ENCODE measurements at places on chromosomes 1 and 21.

GRCh38 chr1:20604678-20605077 lies 15.8 kb downstream of the CDA start:
- no peak for DNase-seq

GRCh38 chr1:244325056-244325758 lies 126.5 kb downstream of the ADSS2 start:
- no peak for DNase-seq

GRCh38 chr1:116167625-116168276 lies 56.6 kb downstream of the MAB21L3 start:
- DNase-seq, result no peak

DNA sequence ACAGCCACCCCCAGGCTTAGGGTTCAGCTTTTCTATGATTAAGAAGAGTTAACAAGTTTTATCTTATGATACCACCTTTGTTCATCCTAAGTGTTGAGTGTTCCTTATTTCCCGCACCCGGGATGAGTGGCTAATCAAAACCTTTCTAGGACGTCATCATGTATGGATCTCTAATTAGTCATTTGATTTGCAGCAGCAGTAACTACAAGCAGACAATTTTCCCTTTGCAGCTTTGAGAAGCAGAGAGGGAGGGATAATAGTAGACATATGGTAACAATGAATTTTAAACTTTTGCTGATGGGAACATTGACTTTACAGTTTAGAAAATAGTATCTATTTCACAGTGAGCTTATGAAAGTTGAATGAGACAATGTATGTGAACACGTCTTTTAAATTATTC lies 30.8 kb upstream of the SLC35F3 start:
- DNase-seq, result no peak

- DNase-seq, result no peak
Measured at GRCh38 chr21:16194788-16195537, 465.2 kb downstream of the USP25 start.

DNA sequence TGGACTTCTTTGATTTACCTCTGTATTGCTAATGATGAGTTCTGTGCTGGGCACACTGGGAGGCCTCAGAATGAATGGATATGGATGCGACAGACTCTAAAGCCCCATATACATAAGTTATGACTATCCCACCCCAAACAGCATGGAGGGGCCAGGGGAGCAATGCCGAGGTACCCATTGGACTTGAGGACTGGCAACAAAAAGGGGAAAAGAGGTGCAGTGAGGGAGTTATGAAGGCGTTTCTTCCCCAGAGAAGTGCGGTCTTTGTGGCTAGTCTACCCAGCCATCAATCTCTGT lies 15.2 kb upstream of the CDCA8 start:
- no peak for DNase-seq

- no peak for DNase-seq
Measured at GRCh38 chr1:58529284-58529683, 17.2 kb downstream of the OMA1 start.

DNA sequence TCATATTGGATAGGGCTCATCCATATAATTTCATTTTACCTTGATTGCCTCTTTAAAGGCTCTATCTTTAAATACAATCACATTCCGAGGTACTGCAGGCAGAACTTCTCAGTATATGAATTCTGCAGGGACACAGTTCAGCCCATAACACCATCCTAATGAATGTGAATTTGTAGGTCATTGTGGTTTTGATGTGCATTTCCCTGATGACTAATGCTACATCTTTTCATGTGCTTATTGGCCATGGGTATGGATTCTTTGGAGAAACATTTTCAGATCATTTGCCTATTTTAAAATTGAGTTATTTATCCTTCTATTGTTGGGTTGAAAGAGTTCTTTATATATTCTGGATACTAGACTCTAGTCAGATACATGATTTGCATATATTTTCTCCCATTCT lies 9.6 kb upstream of the RPS6KC1 start:
- DNase-seq, result no peak

DNA sequence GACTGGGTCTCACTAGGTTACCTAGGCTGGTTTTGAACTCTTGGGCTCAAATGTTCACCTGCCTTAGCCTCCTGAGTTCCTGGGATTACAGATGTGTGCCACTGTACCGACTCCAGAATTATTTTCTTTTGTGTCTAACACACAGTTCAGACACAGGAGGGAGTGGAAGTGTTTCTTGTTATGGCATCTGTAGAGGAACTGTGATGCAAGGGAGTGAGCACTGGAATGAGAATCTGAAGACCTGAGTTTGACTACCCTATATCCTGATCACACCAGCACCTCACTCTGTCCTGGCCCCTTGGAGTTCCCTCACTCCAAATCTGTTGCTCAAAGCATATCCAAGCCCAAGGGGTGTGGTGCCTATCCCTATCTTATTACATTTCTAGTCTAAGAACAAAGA lies 15.2 kb downstream of the OPTC start:
- DNase-seq, result no peak

DNA sequence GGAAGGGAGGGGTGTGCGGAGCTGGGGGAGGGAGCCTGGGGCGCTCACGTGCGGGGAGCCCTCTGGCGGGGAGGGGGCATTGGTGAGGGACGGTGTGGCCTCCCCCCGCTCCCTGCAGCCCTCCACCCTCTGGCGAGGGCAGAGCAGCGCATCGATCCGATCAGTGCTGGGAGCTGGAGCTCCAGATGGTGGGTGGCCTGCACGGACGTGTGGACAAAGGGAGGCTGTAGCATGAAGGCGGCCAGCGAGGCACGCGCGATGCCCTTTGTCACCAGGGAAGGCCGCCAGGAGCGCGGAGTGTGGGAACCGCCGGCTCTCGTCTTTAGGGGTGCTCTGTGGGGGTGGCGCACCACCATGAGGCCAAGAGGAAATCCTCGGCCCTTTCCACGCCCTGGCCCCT lies 5.4 kb upstream of the HES5 start:
- DNase-seq, result no peak

DNA sequence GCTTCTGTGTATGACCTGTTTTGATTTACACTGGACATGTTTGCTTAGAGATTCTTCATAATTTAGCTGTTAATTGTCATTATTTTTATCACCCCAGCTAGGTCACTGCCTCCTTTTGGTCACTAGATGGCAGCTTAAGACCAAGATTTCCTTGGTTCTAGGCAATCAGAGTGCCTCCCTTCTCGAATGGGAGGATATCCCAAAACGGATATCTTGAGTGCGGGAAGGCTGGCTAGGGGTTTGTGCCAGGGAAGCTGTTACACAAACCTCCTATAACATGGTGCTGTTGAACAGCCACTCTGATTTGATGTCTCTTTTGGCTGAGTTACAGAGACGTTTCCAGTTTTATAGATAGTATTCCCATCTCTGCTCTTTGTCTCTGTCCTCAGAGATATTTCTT lies 283.5 kb downstream of the S1PR1 start:
- peak; percentile 42 for DNase-seq

DNA sequence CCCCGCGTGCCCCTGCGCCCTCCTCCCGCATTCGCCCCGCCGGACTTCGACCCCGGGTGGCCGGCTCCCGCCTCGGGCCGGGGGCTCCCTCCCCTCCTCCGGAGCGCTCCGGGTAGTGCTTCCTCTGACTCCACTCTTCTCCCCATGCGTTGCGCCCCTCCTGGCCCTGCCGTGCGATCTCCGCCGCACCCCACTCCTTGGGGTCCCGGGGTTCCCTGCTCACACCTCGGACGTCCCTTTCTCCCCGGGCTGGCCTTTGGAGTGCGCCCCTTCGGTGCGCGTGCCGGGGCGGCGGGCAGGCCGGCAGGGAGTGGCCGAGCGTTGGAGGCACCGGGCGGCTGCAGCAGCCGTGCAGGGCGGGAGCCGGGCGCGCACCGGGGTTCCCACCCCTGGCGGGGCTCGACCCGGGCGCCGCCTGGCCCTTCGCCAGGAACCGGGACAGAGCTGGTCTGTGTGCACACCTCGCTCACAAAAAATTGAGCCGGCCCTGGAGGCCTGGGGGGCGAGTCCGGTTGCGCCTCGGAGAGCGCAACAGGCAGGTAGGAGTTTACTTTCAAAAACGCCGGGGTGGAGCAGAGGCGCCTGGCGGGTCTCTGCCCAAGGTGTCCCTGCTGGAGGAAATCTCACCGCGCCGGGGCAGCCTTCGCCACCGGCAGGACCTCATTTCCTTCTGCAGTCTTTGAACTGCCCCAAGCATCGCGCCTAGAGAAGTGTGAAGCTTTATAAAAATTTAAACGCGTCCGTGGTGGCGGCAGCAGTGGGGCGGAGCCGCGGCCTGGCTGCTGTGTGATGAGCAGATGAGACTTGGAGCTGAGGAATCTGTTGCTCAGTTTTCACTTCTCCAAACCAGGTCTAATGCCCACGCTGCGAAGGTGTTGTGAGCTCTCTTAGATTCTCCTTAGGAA lies 650 bp downstream of the VANGL1 start:
- DNase-seq, result peak; percentile 83

- DNase-seq, result no peak
Measured at GRCh38 chr1:109969907-109970306, 14.7 kb upstream of the AHCYL1 start.

- DNase-seq, result no peak
Measured at GRCh38 chr1:168723000-168723399, 6.0 kb downstream of the DPT start.

DNA sequence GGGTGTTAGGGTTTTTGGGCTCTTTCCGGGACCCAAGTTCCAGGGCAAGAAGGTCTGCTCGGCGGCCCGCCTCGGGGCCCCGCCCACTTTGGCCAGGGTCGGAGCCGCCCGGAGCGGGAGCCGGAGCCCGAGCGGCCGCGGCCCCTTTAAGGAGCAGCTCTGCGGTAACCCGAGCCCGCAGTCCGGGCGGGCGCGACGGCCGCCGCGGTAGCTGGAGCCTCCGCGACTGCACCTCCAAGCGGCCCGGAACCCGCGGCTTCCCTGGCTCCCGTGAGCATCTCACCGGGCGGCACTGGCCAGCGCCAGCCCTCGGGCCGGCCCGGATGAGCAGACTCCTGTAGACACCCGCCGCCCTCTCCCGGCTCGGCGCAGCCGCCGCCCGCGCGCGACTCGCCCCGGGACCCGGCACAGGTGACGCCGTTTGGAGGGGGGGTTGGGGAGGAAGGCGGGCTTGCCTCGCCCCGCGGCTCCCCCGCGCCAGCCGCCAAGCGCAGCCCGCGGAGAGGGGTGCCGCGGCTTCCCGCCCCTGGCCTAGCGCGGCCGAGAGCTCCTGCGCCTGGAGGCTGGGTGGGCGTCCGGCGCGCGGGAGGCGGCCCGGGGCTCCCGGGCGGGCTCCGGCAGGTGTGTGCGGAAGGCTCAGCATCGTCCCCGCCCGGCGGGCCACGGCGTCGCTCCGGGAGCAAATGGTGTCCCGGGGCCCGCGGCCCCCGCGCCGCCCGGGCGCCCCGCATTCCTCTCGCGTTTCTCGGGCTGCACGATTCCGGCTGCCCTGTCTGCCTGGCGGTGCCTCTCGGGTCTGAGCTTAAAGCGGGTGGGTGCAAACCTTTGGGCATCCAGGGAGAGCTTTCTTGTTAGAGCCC lies at the start of gene TLCD4:
Gene TLCD4, plus strand, starts transcription at position 149 of the 860 bp plus-strand sequence. CDS start 26,547 bp downstream, outside the sequence.
- peak; percentile 88 for DNase-seq

DNA sequence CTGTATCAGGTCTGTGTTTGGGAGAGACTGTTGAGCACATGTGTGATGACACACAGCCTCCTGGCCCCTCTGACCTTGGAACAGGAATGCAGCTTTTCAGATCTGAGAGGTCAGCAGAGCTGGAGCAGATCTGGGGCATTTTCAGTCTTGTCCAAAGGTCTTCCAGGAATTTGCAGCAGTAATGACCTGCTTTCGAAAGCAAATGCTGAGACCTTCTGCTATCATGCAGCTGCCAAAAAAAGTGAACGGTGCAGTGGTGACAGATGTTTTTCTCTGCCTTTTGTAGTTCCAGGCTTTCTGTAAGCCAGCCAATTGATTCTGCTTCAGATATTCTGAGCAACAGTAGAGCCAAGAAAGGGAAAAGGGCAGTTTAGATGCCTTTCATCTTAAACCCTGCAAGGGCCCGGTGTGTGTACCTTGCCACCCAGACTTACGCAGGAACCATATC lies 137.8 kb upstream of the COA6 start:
- no peak for DNase-seq

DNA sequence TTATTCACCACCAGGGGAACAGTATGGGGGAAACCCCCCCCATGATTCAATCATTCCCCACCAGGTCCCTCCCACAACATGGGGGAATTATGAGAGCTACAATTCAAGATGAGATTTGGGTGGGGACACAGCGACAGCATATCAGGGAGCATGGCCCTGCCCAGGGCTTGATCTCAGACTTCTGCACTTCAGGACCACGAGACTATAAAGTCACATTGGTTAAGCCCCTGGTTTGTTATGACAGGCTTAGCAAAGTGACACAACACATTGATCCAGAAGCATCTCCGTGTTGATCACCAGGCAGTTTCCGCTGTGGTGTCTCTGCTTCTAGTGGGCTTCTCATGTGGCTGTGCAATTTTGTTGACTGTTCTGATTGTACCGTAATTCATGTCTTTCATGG lies 312.7 kb upstream of the C1orf174 start:
- DNase-seq, result no peak

- DNase-seq, result no peak
Measured at GRCh38 chr1:47323599-47324031, 9.7 kb upstream of the STIL start.

DNA sequence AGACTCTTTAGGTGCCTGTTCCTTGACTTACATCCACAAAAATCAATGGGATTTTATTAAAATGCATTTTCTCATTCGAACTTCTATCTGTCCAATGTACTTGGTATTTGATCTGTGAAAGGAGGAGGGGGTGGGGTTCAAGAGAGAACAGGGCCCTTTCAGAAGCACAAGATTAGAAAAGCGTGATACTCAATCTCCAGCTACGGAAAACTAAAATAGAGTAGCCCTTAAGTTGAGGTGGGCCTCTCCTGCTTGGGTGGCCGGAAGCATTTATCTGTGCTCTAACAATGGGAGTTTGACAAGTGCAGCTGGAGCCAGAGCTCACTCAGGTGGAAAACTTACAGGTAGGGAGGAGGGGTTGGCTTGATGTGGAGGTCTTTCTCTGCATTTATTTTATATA lies 462 bp upstream of the RXRG start:
- no peak for DNase-seq

DNA sequence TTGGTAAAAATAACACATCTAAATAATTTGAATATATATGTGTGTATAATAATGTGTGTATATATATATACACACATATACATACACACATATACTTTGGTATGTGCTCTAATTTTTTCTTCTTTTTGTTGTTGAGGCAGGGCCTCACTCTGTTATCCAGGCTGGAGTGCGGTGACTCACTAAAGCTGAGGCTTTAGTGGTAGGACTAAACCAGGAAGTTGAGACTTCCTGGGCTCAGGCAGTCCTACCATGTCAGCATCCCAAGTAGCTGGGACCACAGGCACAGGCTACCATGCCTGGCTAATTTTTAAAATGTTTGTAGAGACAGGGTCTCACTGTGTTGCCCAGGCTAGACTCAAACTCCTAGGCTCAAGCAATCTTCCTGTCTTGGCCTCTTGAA lies 46.7 kb upstream of the CXADR start:
- no peak for DNase-seq

DNA sequence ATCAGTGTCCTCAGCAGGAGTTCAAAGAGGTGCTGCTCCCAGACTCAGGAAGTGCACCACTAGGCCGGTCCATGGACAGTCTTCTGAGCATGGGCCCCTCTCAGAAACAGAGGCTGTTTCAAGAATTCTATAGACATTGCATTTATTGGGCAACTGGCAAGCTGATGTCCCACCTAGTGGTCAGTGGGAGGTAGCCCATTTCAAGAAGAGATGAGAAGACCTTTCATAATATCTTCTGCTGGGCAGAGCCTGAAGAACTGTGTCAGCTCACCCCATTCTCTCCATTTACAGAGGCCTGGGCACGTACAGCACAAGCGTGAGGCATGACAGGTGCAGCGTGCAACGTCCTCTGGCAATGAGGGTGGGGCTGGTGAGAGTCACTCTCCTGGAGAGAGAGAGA lies 216.0 kb downstream of the DYRK1A start:
- peak; percentile 61 for DNase-seq
